ENCODE measurements at places on chromosomes 4 and X.

DNA sequence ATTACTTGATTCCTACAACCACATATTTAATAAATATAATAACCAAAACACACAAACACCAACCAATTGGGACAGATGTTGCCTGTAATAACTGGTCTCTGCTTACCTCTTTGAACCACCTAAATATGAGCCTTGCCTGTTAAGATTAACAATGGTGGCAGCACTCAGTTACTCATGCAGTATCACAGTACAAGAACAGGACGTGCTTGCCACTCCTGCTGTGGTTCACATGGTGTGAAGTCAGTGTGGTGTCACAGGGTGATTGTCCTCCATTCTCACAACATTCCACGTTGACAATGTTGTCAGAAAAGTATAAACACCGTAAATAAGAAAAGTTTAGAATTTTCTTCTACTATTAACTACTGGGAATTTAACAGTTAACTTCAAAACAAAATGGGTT lies 365.0 kb downstream of the PPP3CA start:
- no peak for DNase-seq

DNA sequence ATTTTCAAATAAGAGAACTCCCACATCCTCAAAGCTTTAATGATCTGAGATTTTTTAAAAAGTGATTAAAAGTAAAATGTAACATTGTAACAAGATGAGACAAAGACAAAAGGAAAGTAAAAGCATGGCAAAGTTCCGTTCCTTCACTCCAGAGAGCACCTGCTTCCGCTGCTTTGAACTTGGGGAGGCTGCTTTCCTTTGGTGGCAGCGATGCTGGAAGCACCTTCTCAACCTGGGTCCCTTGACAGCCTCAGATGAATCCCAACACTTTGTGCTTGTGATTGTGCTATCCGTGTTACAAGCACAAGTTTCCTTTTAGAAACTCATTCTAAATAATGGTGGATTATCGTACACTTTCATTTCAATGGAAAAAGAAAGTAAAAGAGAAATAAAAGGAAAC lies 59.7 kb downstream of the HADH start:
- DNase-seq = no peak

- no peak for DNase-seq
These were observed 221.9 kb upstream of the MBNL3 start for GRCh38 chrX:132710656-132711155.

DNA sequence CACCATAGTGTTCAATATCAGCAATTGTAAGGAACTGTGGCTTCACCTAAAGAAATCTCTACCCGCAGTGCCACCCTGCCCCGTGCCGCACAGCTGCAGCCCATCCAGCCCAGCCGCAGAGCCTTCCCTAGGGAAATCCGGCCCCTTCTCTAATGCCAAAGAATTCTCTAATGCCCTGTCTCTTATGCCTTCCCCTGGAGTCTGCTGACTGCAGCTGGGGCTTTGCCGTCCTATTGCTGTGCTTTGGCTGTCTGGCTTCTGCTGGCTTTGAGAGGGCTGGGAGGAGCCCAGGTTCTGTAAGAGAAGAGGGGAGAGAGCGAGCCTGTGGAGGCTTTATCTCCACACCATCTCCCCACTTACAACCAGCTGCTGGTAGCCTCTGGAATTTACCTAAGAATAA lies 85.9 kb upstream of the HELT start:
- no peak for DNase-seq

- no peak for DNase-seq
These were observed 38.0 kb upstream of the LNX1 start for GRCh38 chr4:53629296-53629695.

- no peak for DNase-seq
These were observed 260.3 kb upstream of the TENM3 start for GRCh38 chr4:181982856-181983255.

GRCh38 chrX:68550193-68550592 lies 51.3 kb downstream of the YIPF6 start:
- DNase-seq = no peak

DNA sequence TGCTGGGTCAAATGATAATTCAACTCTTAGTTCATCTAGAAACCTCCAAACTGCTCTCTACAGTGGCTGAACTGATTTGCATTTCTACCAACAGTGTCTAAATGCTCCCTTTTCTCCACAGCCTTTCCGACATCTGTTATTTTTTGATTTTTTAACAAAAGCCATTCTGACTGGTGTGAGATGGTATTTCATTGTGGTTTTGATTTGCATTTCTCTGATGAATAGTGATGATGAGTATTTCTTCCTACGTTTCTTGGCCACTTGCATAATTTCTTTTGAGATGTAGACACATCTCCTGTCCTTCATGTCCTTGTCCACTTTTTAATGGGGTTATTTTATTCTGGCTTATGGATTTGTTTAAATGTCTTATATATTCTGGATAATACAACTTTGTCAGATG lies 298.2 kb upstream of the ARSJ start:
- DNase-seq = no peak

- no peak for DNase-seq
These were observed 185.8 kb downstream of the SHOX start for GRCh38 chrX:816411-816810.

DNA sequence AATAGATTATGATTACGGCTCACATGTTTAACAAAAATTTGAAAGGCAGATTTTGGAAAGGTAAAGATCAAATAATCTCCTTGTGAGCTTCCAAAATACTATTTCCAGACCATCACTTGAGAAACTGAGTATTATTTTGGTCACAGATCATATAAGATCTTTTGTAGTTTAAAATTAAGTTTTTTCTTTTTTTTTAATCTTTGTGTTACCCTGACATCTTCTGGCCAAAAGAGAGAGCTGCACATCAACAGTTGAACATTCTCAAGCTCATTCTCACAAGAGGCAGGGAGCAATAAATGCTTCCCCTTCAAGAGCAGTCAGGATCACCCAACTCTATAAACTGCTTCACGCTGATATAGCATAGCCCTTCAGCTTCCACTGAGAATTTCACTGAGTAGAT lies 15.9 kb downstream of the TMEM192 start:
- no peak for DNase-seq
